ENCODE measurements at places on chromosomes 4 and X.

GRCh38 chrX:113412106-113412505 is 571.5 kb upstream of the AMOT start:
- no peak for DNase-seq

DNA sequence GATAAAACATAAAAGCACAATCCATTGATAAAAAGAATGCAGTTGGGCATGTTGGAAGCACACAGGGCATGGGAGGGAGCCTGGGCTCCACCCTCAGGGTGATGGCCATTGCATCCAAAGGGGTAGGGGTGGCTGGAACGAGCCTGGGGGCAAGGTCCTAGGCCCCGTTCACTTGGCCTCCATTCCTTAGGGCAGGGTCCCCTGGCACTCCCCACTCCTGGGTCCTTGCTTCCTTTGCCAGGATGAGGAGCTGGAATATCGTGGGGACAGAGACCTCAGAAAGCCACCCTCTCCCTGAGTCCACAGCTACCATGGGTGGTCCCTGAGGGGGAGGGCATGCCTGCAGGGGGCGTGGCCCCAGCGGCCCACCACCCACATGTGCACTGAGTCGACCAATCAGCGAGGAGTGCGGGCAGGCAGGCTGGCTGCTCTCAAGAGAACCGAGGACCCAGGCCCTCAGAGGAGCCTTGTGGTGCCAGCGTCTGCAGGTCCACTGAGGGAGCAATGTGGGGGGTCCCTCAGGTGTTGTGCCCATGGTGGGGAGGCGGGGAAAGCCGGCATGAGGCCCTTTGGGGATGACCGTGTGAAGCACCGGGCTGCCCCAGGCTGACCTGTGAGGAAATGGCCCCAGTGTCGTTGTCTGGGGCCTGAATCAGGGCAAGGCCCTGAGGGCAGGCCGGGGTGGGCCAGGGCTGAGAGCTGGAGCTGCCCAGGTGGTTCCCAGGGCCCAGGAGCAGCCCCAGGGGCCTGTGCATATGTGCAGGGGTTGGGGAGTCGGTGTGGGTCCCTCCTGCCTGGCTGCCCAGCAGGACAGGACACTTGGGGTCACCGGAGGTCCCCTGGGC is 78.6 kb upstream of the AMELX start:
- no peak for DNase-seq

DNA sequence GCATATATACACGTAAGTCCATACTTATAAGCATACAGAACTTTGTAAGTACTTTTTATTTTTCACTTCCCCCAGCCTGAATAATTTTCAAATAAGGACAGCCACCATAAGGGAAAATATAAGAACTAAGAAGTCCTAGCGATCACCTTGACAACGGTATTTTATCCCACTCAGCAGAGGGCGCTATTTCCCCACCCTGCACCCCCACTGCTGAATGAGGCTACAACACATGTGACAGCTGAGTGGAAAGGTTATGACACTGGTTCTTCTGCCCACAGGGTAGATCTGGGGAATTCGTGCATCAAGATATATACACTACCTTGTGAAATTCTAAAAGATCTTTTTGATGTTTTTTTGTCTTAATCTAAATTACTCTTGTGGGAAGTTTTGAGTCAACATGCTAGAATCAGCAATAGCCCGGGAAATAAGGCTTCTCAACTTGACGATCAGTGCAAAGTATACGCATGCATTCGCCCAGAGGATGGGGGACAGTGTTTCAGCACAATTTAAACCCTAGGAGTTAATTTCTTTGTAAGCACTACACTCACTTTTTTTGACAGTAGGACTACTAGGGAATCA is 151.5 kb downstream of the CORIN start:
- no peak for DNase-seq

DNA sequence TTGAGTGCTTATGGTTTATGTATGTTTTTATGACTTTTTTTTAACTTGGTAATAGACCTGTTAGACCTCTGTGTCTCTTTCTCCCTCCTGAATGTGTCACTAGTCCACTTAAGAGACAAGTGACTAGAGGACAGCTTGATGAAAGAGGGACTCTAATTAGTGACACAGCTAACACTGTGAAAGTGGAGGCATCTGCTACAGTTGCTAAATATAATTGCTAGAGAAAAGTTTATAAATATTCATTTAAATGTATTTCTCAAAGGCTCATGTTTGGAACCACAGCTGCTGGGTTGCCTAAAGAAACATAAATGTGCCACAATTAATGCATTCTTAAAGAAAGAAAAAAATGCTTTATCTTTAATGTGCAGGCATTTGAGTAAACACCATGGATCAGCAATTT is 176.4 kb downstream of the FRMPD4 start:
- DNase-seq: no peak

DNA sequence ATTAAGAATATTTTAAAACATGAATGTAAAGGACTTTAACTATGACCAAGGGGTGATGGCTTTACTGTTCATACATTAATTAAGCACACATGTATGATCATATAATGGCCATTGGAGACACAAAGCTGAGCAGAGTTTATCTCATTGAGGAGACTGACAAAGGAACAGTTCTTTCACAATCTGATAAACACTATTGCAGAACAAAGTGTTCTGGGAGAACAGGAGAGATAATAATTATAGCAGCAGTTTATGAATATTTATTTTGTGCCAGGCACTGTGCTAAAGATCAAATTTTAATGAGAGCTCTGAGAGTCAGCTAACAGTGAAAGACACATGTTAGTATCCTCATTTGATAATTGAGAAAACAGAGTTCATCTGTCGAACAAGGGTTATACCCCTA is 242.4 kb upstream of the NR3C2 start:
- DNase-seq: no peak

DNA sequence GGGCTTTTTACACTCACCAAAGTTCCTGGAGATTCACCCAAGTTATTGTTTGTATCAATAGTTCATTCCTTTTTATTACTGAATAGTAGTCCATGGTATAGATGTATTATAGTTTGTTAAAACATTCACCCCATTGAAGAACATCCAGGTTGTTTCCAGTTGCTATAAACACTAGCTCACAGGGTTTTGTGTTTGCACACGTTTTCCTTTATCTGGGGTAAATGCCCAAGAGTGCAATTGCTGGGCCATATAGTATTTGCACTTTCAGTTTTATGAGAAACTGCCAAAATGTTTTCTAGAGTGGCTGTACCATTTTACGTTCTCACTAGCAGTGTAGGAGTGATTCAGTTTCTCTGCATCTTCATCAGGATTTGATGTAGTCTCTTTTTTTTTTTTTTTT is 57.1 kb downstream of the CBLL2 start:
- no peak for DNase-seq

DNA sequence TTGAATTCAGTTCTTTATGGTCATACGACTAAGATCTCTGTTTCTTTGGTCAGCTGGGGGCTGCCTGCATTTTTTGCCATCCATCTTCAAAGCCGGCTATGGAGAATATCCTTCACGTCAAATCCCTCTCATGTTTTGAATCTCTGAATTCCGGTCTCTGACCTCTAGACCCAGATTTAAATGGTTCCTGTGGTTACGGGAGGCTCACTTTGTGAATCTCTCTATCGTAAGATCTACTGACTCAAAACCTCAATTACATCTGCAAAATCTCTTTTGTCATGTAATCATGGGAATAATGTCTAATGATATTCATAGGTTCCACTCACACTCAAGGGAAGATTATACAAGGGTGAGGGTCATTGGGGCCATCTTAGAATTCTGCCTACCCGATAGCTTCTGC is 5.7 kb upstream of the MPC1L start:
- no peak for DNase-seq

GRCh38 chr4:85913931-85914694 is 439.2 kb downstream of the ARHGAP24 start:
- DNase-seq: no peak

- DNase-seq: no peak
These were observed 240.3 kb downstream of the ANK2 start for GRCh38 chr4:113289766-113290165.

DNA sequence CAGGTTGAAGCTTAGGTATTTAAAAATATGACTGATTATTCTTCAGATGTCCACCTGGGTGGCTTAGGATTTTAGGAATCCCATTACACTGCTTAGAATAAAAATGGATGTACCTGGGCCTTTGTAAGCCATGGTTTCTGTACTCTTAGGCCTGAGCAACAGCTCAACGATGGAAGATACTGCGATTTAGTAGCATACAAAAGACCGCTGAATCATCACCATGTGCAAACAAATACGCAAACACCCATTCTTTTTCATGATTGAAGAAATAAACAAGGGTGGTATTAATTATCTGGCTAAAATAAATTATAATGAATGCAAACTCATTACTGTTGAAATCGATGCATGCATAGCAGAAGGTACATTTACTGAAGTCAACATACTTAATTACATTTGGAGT is 188.9 kb downstream of the ZNF330 start:
- no peak for DNase-seq

DNA sequence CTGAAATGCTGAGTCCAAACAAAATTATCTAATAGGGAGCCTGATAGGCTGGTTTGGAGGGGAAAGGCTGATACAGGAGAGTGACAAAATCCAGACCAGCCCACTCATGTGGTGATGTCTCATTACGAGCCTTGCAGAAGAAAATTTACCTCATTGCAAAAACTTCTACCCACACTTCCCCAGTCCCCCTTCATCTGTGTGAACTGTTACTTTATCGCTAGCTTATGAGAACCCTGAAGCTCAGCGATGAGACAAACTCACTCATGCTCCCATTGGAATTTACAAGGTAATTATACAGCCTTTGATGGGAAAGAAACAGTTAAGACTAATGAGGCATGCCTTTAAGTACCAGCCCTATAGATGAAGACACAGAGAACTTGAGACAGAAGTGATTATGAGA is 76.1 kb downstream of the ARHGAP6 start:
- DNase-seq: no peak

DNA sequence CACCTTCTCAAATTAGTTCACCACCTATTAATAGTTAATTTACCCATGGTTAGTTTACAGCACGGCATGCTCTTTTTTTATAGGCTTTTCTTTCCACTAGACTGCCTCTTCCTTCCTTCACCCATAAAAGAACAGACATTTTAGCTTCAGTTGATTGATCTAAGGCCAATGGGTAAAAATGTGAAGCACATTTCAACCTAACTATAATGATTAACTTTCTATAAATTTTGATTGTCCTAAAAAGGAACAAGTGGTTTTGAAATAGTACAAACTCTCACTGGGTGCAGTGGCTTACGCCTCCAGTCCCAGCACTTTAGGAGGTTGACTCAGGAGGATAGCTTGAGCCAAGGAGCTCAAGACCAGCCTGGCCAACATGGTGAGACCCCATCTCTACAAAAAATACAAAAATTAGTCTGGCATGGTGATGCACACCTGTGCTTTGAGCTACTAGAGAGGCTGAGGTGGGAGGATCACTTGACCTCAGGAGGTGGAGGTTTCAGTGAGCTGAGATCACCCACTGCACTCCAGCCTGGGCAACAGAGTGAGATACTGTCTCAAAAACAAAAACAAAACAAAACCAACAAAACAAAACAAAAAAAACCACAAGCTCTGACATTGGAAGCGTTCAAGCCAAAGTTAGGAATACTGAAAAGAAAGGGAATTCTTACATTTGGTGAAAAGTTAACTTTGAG is 89.9 kb upstream of the FAT1 start:
- no peak for DNase-seq

DNA sequence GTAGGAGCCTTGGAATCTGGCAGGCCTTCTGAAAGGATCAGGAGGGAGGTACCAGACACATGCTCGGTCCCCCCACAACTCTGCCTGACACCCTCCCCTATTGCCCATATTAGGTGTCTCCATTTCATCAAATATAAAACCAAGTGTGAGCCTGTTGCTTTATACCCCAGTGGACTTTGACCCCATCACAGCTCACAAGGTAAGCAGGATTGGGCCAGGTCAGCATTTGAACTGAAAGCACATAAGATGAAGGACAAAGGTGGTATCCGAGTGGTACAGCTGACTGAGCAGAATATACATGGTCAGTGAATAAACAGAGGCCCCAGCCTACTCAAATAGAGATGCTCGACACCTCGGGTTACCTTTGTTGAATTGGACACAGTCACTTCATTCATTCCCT is 20.0 kb downstream of the SLC25A43 start:
- DNase-seq: no peak

GRCh38 chrX:47250017-47250347 is 17.2 kb downstream of the USP11 start:
- no peak for DNase-seq

- DNase-seq: no peak
These were observed 13.3 kb upstream of the AASDH start for GRCh38 chr4:56400560-56400959.

GRCh38 chr4:151324752-151325110 is 674 bp downstream of the SH3D19 start:
- DNase-seq: peak; percentile 12

DNA sequence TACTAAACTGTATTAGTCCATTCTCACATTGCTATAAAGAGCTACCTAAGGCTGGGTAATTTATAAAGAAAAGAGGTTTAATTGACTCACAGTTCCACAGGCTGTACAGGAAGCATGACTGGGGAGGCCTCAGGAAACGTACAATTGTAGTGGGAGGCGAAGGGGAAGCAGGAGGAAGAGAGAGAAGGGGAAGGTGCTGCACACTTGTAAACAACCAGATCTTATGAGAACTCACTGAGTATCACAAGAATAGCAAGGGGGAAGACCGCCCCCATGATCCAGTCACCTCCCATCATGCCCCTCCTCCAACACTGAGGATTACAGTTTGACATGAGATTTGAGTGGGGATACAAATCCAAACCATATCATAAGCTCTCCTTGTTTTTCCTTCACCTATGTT is 40.9 kb downstream of the RPA4 start:
- no peak for DNase-seq

DNA sequence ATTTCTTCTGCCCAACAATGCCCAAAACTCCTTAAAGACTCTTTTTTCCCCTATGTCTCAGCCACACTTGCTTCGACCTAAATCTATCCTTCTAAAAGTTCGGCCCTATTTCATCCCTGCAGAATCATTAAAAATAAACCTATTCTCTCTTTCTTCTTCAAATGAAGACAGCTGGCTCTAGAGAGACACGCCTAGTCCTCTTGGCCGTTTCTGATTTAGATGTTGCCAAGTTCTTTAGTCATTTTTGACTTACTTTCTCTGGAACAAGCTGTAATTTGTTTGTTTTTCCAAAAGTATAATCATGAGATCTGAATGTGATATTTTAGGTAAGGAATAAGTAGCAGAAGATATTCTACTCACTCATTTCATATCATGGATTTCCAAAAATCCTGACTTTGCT is 211.6 kb downstream of the CENPC start:
- DNase-seq: no peak

All from hypothalamus (tissue), 51 donors.